ENCODE measurements at places on chromosomes 1 and 21. TPM values are rescaled to one million over a fixed set of nuclear protein-coding genes. Genes with fewer than 3 reads are reported as not detected.

DNA sequence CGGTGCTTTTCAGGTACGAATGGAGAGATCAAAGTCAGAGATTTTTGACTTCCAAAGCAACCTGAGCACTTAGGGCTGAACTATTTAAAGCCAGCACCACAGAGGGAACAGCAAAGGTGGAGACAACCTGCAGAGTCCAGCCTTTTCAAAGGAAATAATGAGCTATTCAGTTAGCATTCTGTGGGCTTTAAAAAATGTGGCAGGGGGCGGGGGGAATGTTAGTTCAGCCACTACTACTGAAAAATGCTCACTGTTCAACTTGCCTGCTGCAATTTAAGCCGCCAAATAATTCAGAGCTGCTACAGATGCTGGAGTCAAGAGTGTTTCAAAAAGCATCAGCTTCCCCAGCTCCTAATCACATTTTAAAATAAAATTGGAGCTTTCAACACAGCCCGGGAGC lies 473.3 kb upstream of the PLXNA2 start:
- DNase-seq = no peak

DNA sequence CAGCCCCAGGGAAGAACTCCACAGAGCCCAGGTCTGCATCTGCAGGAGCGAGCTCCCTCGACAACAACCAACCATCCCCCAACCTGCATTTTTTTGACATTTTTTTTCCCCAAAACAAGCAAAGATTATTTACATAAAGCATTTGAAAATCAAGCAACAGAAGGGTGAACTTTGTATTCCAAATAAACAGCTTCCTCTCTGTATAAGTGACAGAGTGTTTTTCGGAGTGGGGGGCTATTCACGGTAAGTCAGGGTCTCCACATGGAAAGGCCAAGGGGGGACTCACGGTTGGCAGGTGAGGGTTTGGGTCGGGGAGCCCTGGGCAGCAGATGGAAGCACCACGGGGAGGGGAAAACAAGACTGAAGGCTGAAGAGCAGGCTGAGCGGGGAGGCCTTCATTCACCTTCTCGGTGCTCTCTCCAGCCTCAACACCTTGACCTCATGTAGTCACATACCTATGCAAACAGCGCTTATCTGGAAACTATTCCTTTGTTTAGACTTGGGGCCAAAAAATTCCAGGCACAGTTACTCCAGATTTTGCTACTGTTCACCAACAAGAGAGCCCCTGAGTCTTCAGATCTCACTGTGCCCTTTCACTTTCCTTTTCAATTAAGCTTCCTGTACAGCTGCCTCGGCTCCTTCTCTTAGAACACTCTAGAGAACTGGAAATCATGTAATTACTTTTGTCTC lies 27.6 kb downstream of the C2CD2 start:
- DNase-seq = peak; percentile 80

DNA sequence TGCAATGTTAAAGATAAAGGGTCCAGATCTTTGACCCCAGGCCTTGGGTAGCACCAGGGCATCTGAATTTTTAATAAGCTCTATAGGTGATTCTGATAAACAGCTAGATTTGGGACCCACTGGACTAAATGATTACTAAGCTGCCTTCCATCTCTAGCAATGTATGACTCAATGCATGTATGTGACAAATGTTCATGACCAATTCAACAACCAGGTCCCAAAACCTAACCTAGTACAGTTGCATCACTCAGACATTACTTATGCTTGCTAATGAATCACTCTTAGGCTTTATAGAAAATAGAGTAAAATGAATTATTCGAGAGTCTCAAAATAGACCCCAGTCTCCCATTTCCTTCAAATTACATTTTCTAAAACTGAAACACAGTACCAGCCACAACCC lies 35.5 kb downstream of the RCAN1 start:
- no peak for DNase-seq

DNA sequence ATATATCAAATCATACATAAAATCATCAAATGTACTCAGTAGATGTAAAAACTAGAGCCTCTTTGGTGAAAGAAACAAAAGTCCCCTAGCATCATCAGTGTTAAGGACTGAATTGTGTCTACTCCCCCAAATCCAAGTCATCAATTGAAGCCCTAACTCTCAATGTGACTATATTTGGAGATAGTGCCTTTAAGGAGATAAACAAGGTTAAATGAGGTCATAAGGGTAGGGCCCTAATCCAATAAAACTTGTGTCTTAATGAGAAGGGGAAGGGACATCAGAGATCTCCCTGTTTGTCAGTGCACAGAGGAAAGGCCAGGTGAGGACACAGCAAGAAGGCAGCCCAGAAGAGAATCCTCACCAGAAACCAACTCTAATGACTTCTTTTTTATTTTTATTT lies 33.5 kb downstream of the USP24 start:
- no peak for DNase-seq

DNA sequence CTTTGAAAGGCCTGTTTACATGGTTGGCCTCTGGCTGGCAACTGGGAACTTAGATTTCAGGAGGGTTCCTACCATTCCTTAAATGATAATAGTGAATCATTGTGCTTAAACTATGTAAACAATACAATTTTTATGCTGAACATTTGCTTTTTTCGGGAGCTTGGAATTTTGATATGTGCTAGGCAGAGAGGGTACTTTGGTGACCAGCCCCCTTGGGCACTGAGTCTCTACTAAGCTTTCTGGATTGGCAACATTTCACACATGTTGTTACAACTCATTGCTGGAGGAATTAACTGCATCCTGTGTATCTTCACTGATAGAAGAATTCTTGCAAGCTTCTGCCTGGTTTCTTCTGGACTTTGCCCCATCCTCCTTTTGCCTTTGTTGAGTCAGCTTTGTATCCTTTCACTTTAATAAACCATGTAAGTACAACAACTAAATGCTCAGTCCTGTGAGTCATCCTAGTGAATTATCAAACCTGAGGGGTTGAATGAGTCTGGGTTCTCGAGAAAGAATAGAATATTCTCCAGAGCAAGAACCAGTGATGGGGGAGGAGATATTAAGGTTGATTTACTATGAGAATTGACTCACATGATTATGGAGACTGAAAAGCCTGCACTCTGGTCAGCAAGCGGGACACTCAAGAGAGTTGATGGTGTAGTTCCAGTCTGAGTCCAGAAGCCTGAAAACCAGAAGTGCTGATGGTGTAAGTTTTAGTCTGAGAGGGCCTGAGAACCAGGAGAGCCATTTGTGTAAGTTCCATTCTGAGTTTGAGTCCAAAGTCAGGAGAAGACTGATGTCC lies 3.1 kb upstream of the SLC16A4 start:
- DNase-seq = no peak

GRCh38 chr1:185238447-185238846 lies 78.6 kb downstream of the IVNS1ABP start:
- no peak for DNase-seq

- DNase-seq = no peak
These were observed 268.6 kb downstream of the SETD4 start for GRCh38 chr21:35791541-35792325.

GRCh38 chr1:5895446-5896406 lies 96.5 kb downstream of the NPHP4 start:
- no peak for DNase-seq

DNA sequence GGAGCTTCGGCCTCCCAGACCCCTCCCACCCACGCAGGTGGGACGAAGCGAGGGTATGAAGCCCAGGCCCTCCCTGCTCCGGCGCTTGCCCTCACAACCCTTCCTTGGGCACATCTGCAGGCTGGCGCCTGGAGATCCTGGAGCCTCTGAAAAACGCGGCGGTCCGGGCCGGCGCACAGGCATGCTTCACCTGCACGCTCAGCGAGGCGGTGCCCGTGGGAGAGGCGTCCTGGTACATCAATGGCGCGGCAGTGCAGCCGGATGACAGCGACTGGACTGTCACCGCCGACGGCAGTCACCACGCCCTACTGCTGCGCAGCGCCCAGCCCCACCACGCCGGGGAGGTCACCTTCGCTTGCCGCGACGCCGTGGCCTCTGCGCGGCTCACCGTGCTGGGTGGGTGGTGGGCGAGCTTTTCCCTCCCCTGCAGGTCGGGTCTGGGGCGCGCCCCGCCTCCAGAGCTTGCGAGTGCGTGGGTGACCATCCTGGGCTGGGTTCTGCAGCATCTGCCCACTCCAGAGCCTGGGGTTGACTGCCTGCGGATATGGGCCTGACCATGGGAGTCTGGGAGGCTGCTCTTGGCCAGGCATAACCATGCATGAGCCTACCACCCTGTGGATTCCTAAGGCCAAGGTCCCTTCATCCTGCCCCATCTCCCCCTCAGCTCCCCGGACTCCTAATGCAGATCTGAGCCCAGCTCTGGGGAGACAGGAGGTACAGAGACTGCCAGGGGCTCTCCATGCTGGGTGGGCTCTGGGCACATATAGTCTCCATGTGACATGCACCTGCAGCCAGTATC lies 89.8 kb downstream of the TRIM11 start:
- DNase-seq = no peak

DNA sequence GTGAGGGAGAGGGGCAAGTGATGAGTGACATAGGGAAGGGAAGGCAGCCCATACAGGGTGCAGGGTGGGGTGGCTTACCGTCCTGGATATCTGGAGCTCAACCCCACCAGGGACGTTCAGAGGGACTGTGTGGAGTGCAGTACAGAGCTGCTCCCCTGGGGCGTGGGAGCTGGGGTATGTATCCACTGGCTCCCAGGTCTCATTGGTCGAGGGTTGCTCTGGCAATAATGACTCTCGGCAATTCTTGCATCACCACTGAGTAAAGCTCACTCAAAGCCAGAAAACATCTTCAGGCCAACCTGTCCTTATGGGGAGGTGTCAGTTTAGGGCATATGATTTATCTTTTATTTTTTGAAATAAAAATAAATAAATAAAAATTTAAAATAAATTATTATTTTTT lies 43.2 kb upstream of the RUNX3 start:
- DNase-seq = no peak

GRCh38 chr1:230778916-230779590 lies 31.9 kb downstream of the CAPN9 start:
- no peak for DNase-seq

- DNase-seq = no peak
These were observed 149.4 kb downstream of the ELAVL4 start for GRCh38 chr1:50257940-50258685.

- no peak for DNase-seq
These were observed 29.0 kb upstream of the CLDN14 start for GRCh38 chr21:36508948-36509347.

GRCh38 chr1:17569200-17570139 lies 30.0 kb downstream of the ARHGEF10L start:
- DNase-seq = no peak

DNA sequence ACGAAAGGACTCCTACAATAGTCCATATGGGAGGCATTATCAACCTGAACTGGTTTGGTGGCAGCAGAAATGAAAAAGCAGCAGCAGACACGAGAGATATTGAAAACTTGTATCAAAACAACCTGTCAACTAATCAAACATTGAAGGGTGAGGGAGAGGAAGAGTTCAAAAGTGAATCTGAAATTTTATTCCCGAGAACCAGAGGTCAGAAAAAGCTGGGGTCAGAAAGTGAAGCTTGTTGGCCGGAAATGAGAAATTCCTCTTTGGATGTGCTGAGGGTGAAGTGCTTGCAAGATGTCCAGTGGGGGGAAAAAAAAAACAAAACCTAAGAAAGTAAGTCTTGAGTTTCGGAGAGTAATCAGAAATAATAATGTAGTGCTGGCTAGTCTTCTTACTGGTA lies 1.9 kb upstream of the C4BPA start:
- no peak for DNase-seq

- DNase-seq = no peak
These were observed 16.2 kb downstream of the FOXO6 start for GRCh38 chr1:41377397-41377796.

- DNase-seq = no peak
These were observed 124.8 kb downstream of the AK5 start for GRCh38 chr1:77406661-77407060.

DNA sequence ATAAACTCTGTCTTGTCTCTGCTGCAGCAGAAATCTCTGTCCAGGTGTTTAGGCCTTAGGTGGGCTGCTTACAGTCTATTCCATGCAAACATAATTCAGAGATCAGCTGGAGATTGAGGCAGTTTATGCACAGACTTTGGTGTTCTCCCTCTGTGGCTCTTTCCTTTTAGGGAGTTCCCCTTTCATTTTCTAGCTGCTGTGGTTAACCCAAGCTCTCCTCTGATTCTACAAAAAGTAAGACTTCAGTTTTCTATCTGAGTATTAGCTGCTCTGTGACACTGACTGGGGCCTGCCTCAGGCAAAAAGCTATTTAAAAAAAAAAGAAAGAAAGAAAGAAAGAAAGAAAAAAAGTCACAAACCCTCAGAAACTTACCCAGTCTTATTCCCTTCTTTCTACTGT lies 211.1 kb downstream of the CAMTA1 start:
- DNase-seq = no peak

GRCh38 chr1:161098210-161099068 lies at the start of gene KLHDC9:
Gene KLHDC9, plus strand, starts transcription at chr1:161098361. Its CDS starts 175 bp downstream, at chr1:161098536.
- peak; percentile 73 for DNase-seq

DNA sequence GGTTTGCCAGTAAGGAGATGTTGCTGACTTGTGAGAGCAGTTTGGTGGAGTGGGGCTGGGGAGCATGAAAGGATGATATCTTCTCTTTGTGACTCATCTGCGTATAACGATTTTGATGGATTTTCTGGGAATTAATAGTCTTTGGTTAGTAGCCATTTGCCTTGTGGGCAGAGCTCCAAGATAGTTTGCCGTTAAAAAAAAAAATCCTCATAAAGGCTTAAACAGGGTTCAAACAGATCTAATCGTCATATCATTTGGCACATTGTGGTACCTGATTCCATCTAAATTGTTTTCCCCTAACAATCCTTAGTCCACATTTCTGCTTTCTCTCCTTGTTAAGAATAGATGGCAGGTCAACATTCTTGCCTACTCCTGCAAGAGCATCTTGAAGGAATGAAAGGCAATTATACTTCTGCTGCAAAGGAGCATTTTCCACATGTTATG lies 168.0 kb downstream of the PPP1R12B start:
- DNase-seq = no peak

DNA sequence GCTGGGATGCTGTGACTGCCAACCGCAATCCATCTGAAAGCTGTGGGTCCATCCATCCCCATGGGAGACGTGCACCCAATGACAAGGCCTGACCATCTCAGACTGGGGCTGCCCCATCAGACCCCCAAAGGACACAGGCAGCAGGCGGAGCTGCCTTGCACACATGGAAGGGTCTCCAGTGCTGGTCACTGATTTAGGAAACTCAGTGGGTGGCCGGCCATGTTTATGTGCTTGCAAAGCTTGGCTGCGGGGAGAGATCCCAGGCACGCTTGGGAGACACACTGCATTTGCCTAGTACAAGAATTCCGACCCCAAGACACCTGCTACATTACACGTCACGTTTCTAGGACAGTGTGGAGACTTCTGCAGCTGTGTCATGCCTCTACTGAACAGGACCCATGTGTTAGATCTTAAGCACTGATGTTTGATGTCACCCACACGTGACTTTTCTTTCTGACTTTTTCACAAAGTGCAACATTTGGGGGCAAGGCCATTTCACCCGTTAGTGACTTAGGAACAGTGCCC lies 181.4 kb downstream of the CLIC6 start:
- peak; percentile 28 for DNase-seq

The FHAD1 gene
- 0.66 TPM for total RNA-seq

The CRYBG2 gene
- 0.76 TPM for total RNA-seq

The TEX38 gene
- not detected for total RNA-seq

The CD1E gene
- total RNA-seq = 964 TPM

The GSTM3 gene
- total RNA-seq = 14.8 TPM

The DR1 gene
- total RNA-seq = 62.3 TPM

The HTR6 gene
- not detected for total RNA-seq

The ZNF683 gene
- 0.57 TPM for total RNA-seq

The C1orf116 gene
- 0.05 TPM for total RNA-seq

The TRAF5 gene
- total RNA-seq = 17.0 TPM

The CSTB gene
- 26.5 TPM for total RNA-seq

The RIIAD1 gene
- not detected for total RNA-seq
